CD4-positive, alpha-beta T cell treated with Interleukin-15 for 1 hour (primary cell): ENCODE measurements at places on chromosomes 4 and X.

GRCh38 chr4:122132891-122133290 lies 19.2 kb upstream of the BLTP1 start:
- DNase-seq: no peak

DNA sequence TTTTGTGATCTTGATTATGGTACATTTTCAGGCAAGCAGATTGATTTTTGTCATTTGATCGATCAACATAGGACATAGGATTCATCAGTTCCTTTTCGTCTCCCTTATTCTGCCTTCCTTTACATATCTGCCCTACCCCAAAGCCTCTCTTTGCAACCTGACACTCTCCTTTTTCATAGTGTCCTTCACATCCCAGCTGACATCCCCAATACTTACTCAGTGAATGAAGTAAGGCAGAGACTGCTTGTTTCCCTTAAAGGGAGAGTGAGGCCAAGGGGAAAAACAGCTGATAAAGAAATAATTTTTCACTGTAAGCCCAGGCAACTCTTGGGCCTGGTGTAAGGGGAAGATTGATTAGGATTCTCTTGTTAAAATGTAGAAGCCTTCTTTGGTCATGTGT lies 69.8 kb downstream of the GBA3 start:
- DNase-seq: no peak

GRCh38 chr4:22514481-22514880 lies 1.4 kb downstream of the ADGRA3 start:
- no peak for DNase-seq

DNA sequence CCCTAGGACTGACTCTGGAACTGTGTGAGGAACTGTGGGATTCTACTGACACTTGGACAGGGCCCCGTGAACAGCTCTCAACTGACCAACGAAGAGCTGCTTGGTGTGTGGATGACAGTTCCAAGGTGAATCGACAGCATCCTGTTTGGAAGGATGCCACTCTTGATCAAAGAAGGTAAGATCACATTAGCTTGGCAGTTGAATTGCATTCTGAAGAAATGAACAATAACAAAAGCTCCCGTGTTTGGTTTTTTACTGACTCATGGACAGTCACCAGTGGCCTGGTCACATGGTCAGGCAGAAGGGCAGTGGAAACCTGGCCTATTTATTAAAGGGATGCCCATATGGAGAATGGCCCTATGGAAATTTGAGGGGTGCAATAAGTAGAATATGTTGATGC lies 33.1 kb upstream of the GPR34 start:
- DNase-seq: no peak

- no peak for DNase-seq
These were observed 34.2 kb downstream of the TENM3 start for GRCh38 chr4:182277377-182277776.

- no peak for DNase-seq
These were observed 5.7 kb downstream of the SPON2 start for GRCh38 chr4:1166509-1167243.
